Stimulated activated CD4-positive, alpha-beta T cell treated with anti-CD3 and anti-CD28 coated beads, Interleukin-4, amount 100 ng/mL, for 1 hour (primary cell): ENCODE measurements at places on chromosomes 1 and 21.
A peak's percentile ranks its signal among the peaks of the same experiment; 100 is the strongest.

DNA sequence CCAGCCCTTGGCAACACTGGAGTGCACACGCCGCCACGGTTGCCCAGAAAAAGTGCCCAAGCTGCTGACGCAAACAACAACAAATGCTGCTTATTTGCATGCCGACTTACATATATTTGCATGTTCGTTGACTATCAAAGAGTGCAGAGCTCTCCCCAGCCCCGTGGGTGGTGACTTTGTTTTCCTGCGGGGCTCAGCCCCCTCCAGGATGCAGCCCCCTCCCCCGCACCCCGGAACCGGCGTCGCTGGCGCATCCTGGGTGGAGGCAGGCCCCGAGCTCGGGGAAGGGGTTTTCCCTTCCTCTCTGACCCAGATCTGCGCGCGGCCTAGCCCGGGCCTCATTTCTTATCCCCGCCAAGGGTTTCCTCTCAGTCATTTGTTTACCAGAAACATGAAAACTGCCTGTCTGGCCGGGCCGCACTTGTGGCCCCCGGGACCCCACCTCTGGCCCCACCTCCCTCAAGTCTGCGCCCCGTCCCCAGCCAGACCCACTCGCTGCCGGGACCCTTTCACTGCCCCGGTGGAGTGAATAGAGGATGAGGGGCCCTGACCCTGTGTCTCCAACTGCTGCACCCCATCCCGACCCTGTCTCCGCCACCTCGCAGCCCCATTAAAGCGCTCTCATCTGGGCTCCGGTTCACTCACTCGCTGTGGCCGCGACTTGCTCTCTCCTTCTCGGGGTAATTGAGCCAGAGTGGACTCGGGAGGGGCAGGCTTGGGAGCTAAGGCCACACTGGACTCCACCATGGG lies 5.5 kb downstream of the TNFRSF25 start:
- peak; percentile 91 for DNase-seq

- no peak for DNase-seq
Observed at GRCh38 chr1:50853325-50853724, 106.7 kb downstream of the FAF1 start.

DNA sequence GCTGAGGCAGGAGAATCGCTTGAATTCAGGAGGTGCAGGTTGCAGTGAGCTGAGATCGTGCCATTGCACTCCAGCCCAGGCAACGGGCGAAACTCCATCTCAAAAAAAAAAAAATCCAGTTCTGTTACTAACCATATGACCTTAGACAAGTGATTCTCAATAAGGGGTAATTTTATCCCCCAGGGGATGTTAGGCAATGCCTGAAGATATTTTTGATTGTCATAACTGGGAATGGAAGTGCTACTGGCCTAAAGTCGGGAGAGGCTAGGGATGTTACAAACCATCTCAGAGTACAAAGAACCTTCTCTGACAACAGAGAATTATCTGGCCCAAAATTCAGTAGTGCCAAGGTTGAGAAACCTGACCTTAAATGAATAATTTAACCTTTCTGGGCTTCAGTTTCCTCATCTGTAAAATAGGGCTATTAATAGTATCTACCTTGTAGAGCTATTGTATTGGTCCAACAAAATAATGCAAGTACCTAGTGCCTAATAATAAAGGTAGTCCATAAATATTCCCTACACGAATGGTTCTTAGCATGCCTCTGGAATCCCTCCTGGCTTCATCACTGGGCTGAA lies 5.8 kb upstream of the LMNA start:
- DNase-seq = no peak

DNA sequence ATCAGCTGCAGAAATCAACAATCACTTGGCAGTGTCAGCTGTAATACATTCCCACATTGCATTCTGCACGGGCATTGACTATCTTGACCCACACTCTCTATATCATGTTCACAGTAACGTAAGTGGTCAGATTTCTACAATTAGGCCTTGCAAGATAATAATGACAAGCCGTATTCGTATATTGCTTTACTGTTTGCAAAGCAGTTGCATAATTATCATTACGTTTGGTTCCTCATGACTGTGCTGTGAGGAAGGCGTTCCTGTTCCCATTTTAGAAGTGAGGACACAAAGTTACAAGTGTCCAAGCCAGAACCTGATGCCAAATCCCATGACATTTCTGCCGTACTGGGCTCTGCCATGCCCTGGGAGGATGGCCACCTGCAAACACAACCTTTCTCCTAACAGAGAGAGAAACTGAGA lies 53.5 kb upstream of the TARBP1 start:
- no peak for DNase-seq

GRCh38 chr1:7400566-7400965 lies 370.5 kb upstream of the VAMP3 start:
- no peak for DNase-seq

GRCh38 chr1:234956821-234957329 lies 171.8 kb downstream of the TOMM20 start:
- no peak for DNase-seq

GRCh38 chr1:41504114-41505035 lies 19.9 kb upstream of the EDN2 start:
- DNase-seq = no peak

- DNase-seq = no peak
Observed at GRCh38 chr1:183898001-183898396, 93.1 kb downstream of the RGL1 start.

DNA sequence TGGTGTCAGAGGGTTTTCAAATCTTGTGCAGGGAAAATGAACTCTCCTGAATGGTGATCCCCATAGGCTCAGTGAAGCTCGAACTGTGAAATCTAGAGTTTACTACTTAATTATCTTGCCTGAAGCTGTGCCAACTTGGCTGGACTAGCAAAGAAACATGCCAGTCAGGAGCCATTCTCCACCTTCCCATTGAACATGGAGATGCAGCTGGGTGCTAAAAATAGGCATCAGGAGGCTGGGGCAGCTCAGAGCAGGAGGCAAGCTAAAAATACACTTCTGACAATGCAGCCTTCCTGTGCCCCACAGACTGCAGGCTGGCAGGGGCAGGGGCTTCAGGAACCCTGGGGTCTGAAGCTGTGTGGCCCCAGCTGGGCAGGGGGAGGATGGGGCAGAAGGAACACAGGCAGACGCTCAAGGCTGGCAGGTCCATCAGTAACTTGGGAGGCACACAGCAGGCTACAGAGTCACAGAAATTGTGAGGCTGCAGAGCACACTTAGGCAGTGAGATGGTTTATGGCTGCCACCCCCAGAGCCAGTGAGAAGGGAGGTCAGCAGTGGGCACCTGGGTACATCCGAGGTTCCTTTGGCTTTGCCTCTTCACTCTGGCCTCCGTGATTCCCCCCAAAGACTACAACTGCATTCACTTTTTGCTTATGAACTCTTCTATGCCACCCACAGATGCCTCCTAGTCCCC lies 155.4 kb upstream of the KCND3 start:
- no peak for DNase-seq

DNA sequence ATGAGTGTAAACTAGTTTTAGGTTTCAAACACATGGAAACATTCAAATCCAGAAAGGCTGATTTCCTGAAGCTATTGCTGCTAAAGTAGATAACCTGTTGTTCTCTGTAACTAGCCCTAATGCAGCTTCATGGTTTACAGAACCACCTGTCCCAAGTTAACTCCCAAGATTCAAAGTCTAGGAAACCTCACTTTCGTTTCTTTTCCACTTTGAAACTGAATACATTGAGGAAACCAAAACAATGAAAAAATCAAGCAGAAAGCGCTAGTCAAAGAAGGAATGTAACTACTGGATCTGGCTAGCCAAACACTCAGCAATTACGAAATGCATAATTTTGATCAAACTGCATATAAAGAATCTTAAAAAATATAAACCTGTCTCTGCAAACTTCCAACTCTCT lies 17.8 kb downstream of the SLC16A1 start:
- no peak for DNase-seq

DNA sequence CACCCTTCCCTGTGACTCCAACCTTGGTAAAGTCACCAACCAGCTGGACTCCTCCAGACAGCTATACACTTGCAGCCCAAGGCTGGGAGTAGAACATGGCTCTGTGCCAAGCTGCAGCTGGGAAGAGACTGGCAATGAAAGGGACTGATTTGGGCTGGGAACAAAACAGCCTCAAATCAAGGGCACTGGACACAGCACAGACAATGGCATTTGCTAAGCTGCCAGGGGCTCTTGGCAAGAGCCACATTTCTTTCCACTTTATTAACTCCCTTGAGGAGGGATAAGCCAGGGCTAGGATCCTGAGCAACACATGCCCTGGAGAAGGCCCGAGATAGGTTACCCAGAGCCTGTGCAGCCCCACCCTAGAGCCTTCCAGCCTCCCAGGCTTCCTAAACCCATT lies 12.0 kb downstream of the SYT11 start:
- DNase-seq = no peak

DNA sequence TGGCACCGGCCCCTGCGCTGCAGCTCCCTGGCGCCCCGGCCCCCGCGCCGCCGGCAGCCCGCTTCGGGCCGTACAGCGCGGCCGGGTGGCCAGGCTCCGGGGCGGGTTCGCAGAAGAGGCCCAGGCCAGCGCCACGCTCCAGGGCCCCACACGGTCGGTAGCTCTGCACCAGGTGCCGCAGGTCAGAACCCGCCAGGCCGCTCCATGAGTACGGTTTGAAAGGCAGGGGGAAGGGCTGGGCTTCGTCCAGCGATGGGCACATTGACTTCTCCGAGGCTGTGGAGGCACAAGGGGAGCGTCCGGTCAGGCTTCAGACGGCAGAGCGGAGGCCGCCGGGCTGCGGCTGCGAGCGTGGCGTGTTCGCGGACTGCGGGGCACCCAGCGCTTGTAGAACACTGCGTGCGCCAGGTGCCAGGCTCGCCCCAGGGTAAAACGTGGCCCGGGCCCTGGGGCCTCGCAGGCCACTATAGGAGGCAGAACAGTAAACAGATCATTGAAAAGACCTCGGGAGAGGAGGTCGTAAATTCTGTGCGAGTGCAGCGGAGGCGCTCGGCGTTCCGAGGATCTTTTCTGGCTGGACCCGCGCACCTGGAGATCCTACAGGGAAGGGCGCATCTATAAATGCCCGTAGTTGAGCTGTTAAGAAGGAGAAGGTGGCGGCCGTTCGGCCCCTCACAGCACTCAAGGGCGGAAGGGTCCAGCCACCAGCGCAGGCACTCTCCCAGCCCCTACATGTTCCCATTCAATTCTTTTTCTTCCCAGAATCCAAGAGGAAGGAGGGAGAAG lies 5.7 kb downstream of the GFI1 start:
- DNase-seq = no peak

DNA sequence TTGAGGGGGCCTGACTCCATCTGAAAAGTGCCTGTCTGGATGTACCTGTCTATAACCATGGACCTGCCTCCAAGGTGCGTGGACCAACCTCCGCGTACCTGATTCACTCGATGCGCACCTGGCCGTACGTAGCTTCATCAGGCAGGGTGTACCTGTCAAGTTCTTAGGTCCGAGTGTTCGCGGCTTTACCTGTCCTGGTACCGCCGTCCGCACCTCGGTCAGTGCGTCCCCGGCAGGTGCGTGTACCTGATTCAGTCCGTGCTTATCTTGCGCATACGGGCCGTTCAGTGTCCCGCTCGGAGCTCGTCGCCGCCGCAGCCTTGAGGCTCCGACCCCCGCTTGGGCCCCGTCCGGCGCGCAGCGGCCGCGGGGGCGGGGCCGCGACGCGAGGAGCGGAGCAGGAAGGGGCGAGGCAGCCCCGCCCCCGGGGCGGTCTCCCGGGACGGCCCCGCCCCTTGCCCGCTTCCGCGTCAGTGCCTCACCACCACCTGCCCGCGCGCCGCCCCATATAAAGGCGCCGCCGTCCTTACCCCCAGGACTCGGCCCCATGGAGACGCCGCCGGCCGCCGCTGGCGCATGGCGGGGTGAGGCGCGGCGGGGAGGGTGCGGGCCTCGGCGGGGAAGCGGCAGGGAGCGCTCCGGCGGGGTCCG lies at the start of gene ZC3H12A:
Gene ZC3H12A, plus strand, starts transcription at position 535 of the 651 bp plus-strand sequence. CDS start 917 bp downstream, outside the sequence.
- DNase-seq = peak; percentile 94

- peak; percentile 68 for DNase-seq
Observed at GRCh38 chr1:175338387-175339135, 146.0 kb upstream of the KIAA0040 start.

- no peak for DNase-seq
Observed at GRCh38 chr1:177884479-177885021, 85.3 kb downstream of the SEC16B start.

DNA sequence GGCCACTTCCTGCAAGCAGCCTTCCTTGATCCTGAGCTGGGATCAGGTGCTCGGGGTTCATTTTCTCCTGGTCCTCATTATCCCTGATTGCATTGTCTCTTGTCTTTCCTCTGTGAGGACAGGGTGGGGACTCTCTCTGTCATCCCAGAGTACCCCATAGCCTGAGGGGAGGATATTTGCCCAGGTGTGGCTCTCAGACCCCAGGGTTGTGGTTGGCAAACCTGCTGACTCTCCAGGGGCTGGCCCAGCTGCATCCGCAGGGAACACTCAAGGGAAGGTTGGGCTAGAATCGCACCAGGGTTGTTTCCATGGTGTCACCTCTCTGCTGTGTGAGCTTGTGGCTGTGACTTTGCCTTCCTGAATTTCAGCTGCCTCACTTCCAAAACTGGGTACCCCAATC lies 276.8 kb upstream of the C1orf174 start:
- no peak for DNase-seq

DNA sequence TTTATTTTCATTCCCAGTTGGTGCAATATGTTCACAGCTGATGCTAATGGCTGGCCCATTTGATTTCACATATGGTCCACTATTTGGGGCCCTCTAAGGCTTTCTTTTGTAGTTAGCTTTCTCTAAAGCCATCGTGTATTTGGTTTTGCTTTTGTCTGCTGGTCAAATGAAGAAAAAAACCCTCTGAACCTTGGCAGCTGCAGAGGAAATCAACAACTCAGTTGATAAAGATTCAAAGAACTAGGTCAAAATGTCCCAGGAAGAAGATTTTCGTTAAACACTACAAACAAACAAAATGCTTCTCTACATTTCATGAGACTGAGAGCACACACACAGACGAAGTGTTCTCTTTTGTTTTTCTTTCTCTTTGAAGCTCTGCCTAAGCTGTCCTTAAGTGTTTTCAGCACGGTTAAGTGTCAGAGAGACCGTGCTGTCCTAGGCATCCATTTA lies 655.0 kb downstream of the RWDD3 start:
- no peak for DNase-seq

GRCh38 chr1:53383136-53383870 lies 55.4 kb upstream of the LRP8 start:
- no peak for DNase-seq

GRCh38 chr1:8874230-8875201 lies 4.0 kb downstream of the ENO1 start:
- DNase-seq = no peak

DNA sequence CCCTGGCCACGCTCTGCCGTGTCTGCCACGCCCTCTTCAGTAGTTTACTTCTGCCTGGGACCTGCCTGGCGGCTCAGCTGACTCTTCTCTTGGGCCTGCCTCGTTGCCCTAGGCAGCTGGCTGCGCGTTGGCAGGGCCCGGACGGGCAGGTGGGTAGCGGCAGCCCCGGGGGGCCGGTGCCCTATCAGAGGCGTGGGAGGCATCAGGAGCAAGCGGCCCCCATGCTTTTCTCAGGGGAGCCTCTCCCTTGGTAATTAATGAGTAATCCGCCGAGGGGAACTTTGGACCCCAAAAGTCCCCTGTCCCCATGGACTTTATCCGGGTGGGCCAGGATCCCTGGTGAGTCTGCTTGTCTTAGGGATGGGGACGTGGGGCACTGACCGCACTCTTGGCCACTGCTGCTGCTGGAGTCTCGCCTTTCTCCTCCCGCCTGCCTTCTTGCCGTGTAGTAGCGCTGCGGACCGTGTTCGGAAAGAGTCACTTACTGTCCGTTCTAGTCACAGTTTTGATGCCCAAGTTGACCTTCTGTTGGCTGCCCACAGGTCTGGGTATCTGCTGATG lies 22.7 kb downstream of the SKI start:
- no peak for DNase-seq
